NCI-H1694 treated with DMSO at 0.1 percent for 48 hours (cell line): ENCODE measurements at places on chromosomes 12 and 14.

DNA sequence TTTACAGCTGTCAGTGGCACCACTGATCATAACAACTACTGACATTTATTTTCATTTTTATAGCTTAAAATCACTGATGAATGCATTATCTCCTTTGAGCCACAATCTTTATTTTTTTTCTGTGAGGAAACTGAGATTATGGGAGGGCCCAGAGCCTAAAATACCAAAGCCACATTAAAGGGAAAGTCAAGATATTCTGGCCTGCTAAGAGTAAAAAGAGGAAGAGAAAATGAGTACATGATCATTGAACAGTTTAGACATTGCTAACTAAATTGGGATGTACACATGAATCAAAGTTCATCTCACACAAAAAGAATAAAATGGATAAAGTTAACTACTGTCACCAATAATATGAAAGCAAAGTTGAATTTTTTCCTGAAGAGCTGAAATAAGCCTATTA is 170.5 kb upstream of the GARIN2 start:
- DNase-seq = no peak

DNA sequence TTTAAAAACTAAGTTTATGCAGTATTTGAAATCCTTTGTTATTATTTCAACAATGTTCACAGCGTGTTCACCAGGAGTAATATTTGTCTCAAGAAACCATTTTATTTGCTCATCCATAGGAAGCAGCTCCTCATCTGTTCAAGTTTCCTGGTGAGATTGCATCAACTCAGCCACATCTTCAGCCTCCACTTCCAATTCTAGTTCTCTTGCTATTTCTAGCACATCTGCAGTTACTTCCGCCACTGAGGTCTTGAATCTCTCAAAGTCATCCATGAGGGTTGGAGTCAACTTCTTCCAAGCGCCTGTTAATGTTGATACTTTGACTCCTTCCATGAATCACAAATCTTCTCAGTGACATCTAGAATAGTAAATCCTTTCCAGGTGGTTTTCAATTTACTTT is 18.0 kb downstream of the CLEC9A start:
- DNase-seq = no peak

- no peak for DNase-seq
Measured at GRCh38 chr12:1844223-1844622, 23.9 kb downstream of the LRTM2 start.

DNA sequence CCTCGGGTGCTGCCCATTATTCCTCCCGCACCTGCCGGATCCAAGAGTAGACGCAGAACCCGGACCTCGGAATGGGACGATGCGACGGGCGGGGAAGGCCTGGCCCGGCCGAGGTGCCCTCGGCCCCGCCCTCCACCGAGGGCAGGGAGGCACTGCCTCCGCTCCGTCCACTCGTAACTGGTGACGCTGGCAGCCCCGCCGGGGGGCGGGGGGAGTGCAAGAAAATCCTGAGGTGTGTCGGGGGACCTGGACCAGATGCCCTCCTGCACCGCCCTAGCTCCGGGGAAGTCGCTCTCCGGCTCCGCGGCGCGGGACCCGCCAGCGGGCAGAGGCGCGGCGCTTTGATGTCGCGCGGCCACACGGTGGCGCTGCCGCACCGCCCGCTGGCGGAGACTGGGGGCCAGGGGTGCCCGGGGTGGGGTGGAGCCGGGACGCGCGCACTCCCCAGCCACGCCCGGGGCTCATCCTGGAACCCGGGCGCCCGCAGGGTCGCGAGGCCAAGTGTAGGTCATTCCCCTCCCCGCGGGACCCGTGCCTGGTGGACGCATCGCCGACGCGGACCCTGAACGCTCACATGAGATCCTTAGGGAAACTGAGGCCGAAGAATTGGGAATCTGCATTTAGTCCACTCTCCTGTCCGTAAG is 202.8 kb downstream of the TTC8 start:
- DNase-seq = no peak

DNA sequence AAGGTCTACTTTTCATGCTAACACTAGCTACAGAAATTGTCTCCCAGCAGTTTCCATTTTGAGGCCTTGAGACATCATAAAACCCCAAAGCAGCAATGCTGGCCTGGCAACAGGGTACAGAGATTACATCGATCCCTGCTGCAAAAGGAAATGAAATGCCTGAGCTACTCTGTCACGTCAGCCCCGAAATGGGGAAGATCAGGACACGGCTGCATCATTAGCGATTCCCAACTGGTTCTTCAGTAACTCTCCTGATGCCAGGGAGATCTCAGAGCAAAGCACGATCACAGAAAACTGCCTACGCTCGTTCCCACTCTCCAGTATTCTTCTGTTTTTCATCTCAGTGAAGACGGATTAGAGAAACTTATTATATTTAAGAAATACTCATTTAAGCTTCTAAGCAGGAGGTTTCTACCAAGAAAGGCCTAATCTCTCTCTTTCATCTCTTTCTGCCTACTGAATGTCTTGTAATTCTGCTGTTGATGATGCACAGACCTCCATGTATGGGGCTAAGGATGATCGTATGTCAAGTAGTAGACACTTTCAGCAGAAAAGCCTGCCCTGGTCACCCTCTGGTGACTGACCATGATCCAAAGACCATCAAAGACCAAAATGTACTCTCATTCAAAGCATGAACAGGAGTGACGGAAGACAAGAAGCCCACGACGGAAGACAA is 168.5 kb downstream of the RIMBP2 start:
- no peak for DNase-seq

DNA sequence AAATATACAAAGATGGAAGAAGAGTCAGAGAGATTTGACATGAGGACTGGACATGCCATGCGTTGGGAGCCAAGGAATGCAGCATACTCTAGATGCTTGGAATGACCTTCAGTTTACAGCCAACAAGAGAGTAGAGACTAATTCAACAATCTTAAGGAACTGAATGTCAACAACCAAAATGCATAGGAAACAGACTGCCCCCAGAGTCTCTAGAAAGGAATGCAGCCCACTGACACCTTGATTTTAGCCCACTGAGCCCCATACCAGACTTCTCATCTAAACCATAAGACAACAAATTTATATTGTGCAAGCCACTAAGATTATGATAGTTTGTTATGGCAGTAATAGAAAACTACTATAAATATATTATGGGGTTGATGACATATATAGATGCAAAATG is 611.2 kb downstream of the RPS29 start:
- DNase-seq = no peak

DNA sequence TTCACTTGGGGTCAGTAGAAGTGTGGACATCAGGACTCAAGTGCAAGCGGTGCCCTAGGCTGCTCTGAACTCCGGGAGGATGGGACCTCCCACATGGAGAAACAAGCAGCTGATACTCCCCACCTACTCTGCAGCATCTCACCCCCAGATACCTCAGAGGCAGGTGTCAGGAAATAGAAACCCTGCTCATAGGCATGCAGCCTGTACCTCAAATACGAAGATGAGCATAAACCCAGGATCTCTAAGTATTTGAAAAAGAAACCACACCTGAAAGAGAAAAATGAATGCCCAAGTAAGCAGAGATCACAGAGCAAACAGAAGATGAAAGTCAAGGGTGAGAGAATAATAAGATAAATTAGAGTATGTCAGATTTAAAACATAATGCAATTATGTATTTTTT is 75.6 kb upstream of the WSCD2 start:
- no peak for DNase-seq

- no peak for DNase-seq
Measured at GRCh38 chr12:100963381-100963780, 168.8 kb downstream of the ANO4 start.

DNA sequence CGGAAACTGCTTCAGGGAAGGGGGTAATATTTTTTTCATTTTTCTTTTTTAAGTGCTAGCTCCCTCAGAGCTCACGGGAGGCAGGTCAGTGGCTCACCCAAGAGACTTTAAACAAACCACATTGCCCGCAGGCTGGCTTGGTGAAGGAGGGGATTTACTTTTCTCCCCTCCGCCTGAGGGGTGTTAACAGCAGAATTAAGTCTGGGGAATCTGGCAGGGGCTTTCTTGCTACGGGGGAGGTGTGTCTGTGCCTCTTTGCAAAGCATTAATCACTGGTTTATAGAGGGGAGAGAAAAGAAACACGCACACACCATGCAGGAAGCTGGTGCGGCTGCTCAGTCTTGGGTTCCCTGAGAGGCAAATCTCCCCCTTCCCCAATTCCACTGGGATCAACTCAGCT is 26.2 kb upstream of the TBX3 start:
- no peak for DNase-seq

GRCh38 chr14:102544046-102544746 is 34.6 kb upstream of the ANKRD9 start:
- DNase-seq = no peak

GRCh38 chr14:64700894-64701293 is 3.3 kb upstream of the PLEKHG3 start:
- DNase-seq = no peak

DNA sequence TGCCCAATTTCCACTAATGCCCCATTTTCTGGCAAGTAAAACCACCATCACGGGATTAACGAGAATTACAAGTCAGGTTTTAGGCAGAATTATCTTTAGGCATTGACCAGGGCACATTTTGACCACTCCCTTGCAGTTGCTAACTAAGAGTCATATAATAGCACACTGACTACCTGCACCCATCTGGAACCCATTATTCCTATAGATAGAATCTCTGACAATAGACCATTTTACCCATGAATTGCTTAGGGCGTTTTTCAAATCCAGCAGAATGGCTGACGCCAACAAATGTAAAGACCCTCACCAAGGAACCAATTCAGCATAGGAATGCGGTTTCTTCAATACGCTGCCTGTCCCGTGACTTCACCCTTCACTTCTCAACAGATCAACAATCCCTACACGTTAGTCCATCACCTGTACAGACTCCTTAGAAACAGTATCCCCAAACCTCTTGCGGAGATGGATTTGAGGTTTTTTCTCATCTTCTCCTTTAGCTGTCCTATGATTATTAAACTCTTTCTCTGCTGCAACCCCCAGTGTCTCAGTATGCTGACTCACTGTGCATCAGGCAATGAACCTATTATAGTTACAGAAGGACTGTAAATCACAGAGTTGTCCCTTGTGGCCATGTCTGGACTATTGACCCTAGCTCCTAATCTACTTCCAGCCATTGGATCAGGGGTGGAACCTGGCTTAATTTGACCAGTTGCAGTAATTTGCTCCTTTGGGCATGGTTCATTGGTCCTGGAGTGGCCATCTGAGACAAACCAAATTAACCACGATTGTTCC is 177.3 kb upstream of the PLXNC1 start:
- no peak for DNase-seq

DNA sequence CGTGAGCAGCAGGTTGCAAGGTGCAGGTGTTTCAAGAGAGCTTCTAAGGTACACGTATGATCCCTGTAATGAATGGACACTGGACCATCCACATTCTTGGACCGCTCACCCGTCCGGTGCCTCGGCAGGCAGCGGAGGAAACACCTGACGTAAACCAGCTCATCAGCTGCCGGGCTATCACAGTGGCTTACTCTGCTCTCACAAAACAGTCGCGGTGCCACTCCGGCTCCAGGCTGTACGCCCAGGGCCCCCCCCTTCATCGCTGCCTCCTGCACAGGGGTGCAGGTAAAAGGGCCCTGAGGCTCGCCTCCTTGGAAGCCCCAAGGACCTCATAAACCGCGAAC is 436 bp downstream of the VPS33A start:
- no peak for DNase-seq

- no peak for DNase-seq
Measured at GRCh38 chr14:93994919-93995682, 2.0 kb upstream of the CCDC197 start.

GRCh38 chr14:32865827-32866376 is 72.8 kb upstream of the NPAS3 start:
- DNase-seq = no peak

DNA sequence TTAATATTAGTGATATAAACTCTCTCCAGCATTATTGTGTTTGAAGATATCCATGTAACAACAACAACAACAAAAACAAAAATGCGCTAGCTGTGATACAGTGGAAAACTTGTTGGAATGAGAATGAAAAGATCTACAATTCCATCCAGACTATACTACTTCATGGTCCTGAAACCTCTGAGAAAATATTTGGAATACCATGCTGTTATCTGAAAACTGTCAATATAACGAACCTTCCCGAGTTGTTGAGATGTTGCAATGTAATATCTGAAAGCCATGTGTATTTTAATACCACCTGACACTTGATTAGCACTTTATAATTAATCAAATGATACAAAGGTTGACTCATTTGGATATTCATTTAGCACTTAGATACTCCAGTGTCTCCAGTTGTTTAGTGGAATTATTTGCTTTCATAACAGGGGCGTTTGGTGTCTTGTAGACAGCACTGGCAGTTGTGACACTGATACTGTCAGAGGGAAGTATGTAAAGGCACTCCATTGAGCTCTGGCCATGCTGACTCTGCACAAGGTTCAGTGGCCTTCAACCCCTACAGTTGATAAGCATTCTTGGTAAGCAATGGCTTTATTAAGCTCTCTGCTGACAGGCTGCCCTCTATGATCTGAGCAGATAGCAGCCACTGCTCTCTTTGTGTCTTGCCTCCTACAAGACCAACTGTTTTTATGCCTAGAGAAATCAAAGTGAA is 447.1 kb upstream of the SEL1L start:
- no peak for DNase-seq

GRCh38 chr14:67641902-67642749 is 22.4 kb downstream of the ARG2 start:
- no peak for DNase-seq

DNA sequence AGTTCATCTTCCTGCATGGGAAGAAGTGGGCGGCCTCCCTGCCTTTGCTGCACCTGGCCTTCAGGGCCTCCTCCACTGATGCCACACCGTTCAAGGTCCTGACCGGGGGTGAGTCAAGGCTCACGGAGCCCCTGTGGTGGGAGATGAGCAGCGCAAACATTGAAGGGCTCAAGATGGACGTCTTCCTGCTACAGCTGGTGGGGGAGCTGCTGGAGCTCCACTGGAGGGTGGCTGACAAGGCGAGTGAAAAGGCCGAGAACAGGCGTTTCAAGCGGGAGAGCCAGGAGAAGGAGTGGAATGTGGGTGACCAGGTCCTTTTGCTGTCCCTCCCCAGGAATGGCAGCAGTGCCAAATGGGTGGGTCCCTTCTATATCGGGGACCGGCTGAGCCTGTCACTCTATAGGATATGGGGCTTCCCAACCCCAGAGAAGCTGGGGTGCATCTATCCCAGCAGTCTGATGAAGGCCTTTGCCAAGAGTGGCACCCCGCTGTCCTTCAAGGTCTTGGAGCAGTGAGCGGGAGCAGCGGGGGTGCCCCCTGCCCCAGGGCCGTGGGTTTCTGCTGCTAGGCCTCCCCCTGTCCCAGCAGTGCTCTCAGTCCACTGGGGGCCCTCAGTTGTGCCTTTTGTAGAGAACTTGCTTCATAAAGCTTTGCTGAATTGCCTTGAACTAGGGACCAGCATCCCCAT is 12.4 kb downstream of the CBLN3 start:
- DNase-seq = no peak
